C1 segment of cervical spinal cord (tissue), 14 donors: ENCODE measurements at places on chromosomes 16 and 17.

DNA sequence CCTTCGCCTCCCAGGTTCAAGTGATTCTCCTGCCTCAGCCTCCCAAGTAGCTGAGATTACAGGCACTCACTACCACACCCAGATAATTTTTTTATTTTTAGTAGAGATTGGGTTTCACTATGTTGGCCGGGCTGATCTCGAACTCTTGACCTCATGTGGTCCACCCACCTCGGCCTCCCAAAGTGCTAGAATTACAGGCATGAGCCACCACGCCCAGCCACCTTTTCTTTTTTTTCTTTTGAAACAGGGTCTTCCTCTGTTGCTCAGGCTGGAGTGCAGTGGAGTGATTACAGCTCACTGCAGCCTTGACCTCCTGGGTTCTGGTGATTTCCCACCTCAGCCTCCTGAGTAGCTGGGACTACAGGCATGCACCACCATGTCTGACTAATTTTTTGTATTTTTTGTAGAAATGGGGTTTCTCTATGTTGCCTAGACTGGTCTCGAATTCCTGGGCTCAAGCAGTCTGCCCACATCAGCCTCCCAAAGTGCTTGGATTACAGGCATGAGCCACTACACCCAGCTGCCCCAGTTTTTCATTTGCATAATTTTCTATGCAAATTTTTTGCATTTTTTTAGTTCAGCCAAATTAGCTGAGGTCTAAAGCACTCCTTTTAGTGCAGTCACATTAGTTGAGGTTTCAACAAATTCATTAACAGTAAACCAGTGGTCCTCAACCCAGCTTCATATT, 11.3 kb downstream of the WWP2 start:
- DNase-seq = no peak

- no peak for DNase-seq
Observed at GRCh38 chr17:43766413-43767052, 7.9 kb upstream of the SOST start.

- DNase-seq = peak; percentile 51
Observed at GRCh38 chr16:85554114-85554888, 58.8 kb upstream of the GSE1 start.

GRCh38 chr17:43437756-43438155, 39.0 kb downstream of the ARL4D start:
- no peak for DNase-seq

DNA sequence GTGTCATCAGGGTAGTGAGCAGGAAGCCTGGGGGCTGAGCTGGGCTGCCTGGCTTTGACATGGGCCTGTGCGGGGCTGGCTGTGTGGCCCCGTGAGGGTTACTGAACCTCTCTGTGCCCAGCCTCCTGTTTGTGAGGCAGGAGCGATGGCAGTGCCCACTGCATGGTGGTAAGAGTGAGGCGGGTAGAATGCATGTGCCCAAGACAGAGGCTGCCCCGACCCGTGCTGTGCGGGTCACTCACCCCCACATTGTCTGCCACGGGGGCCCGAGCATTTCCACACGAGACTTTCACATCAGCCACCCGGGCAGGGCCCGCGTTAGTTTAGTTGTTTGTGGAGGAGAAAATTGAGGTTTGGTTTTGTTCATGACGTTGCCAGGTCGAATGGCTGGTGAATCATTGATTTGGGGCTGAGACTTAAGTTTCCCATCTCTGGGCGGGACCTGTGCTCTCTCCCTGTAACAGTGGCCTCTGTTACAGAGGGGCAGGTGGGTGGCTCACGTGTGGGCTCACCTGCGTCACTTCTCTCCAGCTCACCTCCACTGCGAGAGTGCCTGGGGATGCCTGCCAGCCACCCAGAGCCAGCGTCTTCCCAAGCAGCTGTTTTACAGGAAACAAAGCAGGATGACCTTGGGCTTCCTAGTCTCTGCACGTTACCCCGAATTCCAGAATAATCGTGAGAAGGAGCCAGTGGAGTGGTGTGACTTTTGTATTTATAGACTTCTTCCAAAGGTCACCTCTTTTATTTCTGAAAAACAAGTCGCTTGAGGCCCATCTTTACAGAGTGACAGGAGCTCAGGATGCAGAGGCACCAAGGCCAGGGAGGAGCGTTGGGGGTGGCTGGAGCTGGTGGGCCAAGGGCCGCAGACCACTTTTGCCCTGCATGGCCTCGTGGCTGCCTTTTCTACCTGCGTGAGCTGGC, 150.6 kb downstream of the RPTOR start:
- DNase-seq = no peak

GRCh38 chr17:55390364-55390977, 31.2 kb downstream of the MMD start:
- DNase-seq = no peak

- no peak for DNase-seq
Observed at GRCh38 chr16:87608400-87608985, 6.2 kb downstream of the JPH3 start.

DNA sequence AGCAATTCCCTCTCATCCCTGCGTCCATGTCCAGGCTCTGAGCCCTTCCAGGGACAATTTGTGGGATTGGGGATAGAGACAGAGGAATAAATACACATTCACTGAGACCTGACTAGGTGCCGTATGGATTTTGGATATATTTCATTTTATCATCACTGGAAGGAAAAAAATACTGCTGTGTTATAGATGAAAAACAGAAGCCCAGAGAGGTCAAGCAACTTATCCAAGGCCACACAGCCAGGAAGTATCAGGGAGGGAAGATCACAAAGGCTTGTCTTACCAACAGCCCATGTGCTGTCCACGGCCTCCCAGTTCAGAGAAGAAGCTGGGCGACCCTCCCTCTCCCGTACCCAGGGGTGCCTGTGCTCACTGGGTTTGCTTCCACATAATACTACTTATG, 6.1 kb upstream of the HAP1 start:
- no peak for DNase-seq

- no peak for DNase-seq
Observed at GRCh38 chr16:30136971-30137605, 14.1 kb upstream of the MAPK3 start.

DNA sequence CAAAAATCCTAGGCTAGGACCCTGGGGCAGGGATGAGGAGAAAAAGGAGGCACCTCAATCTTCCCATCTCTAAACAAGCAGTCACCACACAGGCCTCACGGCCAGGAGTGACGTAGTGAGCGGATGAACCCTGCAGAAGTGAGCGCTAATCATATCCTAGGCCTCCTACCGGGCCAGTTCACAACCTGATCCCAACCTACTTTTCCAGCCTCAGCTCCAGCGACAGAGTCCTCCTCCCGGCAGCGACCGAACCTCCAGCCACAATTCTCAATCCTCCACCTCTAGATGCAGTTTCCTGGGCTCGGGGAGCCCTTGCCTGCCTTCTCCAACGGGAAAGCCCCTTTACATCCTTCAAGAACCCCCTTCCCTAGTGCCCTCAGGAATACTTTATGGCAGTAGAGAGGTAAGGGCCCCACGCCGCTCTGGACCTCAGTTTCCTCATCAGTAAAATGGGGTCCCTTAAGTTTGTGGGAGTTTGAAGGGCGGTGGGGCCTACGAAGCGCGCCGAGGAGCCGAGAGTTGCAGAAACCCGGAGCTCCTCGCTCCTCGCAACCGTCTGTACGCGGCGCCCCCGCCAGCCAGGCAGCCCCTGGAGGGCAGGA, 1.4 kb downstream of the ZNF668 start:
- no peak for DNase-seq

DNA sequence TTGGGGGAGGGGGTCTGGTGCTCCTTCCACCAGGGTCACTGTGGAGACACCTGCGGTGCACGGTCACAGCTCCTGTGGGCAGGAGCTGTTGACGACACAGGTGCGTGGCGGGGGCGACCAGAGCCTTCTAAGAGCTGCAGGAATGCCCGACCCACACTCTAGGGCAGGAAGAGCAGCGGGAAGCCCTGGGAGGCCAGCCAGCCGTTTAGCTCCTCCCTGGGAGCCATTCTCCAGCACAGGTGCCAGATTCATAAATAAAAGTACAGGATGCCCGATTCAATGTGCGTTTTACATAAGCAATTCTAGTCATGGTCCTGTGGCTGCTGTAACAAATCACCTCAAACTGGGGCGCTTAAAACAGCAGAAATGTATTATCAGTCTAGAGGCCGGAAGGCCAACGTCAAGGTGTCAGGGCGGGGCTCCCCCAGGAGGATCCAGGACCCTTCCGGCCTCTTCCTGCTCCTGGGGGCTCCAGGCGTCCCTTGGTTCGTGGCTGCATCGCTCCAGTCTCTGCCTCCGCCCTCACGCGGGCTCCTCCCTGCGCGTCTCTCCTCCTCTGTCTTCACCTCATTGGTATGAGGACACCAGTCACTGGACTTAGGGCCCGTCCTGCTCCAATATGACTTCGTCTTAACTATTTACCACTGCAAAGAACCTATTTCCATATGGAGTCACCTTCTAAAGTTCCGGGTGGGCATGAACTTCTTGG, 155.4 kb downstream of the FOXL1 start:
- no peak for DNase-seq

DNA sequence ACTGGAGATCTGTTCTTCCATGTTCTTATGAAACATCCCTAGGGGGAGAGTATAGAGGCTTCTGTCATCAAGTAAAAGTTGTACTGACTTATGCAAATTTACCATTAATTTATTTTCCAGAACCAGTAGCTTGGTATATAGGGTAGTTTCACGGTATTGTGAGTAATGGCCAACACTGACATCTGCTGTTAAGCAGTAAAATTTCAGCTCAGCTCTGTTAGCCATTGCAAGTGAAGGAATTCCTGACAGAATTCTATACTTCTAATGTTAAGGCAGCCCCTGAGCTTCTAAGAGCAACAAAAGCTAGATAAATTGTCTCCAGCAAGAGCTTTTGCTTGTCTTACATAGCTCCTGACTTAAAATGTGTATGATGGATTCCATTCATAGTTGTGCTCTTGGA, 613.5 kb upstream of the C16orf82 start:
- DNase-seq = no peak

GRCh38 chr17:70938336-70938735, 769.0 kb downstream of the KCNJ2 start:
- no peak for DNase-seq

- DNase-seq = no peak
Observed at GRCh38 chr16:85105475-85105874, 6.8 kb downstream of the CIBAR2 start.

DNA sequence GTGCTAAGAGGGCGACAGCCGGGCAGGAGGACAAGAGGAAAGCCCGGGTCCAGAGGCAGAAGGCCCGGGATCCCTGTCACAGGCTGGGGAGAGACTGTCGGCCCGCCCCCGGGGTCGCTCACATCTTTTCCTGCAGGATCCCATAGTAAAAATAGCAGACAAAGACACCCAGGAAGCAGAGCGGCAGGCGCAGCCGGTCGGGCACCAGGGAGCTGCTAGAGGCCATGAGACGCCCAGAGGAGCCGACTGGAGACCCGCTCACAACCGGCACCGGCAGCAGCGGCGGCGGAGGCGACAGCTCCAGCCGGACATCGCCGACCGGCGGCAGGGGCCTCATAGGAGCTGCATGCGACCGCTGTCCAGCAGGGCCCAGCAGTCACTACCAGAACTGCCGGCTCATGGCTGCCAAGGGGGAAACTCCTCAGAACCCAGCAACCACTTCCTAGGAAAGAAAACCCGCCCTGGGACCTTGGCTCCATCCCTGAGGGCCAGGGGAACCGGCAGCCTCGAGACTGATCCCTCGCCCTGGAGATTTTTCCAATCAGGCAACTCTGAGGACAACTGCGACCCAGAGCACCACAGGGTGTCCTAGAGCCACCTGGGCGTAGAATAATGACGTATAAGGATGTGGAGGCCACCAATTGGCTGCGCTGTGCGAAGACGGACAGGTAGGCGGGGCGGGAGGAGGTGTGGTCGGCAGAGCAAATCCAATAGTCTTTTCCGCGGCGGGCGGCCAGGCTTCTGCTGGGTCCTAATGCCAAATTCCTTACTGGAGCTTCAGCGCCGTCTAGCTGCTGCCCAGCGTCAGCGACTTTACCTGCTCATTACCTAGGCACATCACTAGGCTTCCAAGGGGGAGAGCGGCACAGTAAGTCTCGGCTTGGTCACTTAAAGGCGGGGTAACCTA, at the start of gene SLC35B1:
Gene SLC35B1 (minus strand): TSS at position 357 of the 907 bp plus-strand sequence. CDS start 131 bp downstream, at position 226.
- peak; percentile 98 for DNase-seq

DNA sequence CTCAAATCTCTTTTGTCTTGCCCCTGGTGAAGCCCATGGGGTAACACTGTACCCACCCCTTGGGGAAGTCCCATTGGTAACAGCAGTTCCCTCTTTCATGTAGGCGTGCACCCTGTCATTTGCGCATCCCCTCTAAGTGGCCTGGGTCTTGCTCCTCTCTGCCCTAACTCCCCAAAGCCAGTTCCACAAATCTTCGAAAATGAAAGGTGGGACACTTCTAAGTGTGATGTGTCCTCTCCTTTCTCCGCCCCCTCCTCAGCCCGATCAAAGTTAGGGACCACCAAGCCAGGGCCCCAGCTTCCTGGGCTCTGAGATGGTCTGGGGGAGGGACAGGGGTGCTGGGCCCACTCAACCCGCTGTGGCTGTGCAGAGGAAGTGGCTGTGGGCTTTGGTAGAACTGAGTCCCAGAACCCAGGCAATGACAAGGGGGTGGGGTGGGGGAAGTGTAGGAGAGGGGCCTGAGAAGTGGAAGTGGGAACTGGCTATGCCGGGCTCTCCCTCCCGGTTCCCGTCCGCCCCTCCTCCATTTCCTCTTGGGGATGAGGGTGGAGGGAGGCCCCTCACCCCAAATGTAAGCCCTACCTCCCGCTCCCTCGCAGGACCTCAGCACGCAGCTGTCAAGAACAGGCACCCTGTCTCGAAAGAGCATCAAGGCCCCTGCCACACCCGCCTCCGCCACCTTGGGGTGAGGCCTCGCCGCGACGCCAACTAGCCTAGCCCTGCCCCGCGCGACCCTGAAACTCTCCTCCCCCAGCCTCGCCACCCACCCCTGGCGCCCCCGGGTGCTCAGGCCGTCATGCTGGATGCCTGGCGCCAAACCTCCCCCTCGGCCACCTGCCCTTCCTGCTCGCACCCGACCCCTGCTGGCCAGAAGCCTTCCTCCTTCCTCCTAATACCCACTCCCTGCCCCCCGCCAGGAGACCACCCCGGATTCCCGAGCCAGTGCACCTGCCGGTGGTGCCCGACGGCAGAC, 8.7 kb downstream of the ABI3 start:
- peak; percentile 32 for DNase-seq

DNA sequence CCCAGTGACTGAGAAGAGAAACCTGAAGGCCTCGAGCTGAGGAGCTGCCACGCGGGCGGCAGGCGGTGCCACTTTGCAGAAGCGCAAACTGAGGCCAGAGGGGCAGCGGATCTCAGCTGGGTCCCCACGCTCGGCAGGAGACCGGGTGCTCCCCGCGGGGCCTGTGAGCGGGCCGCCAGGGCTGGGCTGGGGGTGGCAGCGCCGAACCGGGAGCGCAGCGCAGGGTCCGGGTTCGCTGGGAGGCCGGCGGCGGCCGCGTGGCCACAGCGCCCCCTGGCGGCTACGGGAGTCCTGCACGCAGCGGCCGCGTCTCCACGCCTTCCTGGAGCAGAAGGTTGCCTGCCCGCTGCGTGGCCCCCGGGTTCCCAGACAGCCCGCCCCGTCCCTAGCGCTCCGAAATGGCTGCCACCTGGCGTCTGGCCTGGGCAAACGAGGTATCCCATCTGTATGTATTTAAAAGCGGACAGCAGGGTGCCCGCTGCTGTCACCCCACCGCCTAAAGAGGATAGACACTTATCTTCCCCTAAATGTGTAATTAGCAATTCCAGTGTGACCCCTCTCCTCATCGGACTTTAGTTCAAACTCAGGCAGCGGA, 96.1 kb upstream of the CDH5 start:
- DNase-seq = no peak

GRCh38 chr17:45385331-45385997, 47.2 kb downstream of the ARHGAP27 start:
- peak; percentile 59 for DNase-seq

- no peak for DNase-seq
Observed at GRCh38 chr17:4582101-4582501, 2.2 kb upstream of the SMTNL2 start.

- DNase-seq = no peak
Observed at GRCh38 chr17:18227635-18228034, 2.2 kb downstream of the LLGL1 start.

GRCh38 chr17:30316736-30317135, 17.1 kb downstream of the TMIGD1 start:
- DNase-seq = no peak
